ENCODE measurements at places on chromosomes 12 and 14. TPM values are rescaled to one million over a fixed set of nuclear protein-coding genes. Genes with fewer than 3 reads are reported as not detected.

SLCO1C1 gene
- not detected for total RNA-seq

CD63 gene
- total RNA-seq = 1,784 TPM

C12orf50 gene
- total RNA-seq = not detected

POTEM gene
- not detected for total RNA-seq

CNTN1 gene
- total RNA-seq = not detected

AKAP6 gene
- total RNA-seq = 0.86 TPM

CLEC6A gene
- total RNA-seq = not detected

SERPINA10 gene
- not detected for total RNA-seq

PZP gene
- 0.11 TPM for total RNA-seq

FOXM1 gene
- 1.3 TPM for total RNA-seq

UNC79 gene
- total RNA-seq = under 0.01 TPM

ABCC9 gene
- total RNA-seq = 0.11 TPM

MON2 gene
- total RNA-seq = 22.2 TPM

MIP gene
- total RNA-seq = 0.26 TPM

CCDC197 gene
- not detected for total RNA-seq

FAM90A1 gene
- total RNA-seq = not detected

WNT5B gene
- 0.17 TPM for total RNA-seq

A2ML1 gene
- not detected for total RNA-seq

SMCO2 gene
- total RNA-seq = 0.34 TPM

NANOG gene
- not detected for total RNA-seq

HOXC12 gene
- not detected for total RNA-seq

C2CD5 gene
- 13.7 TPM for total RNA-seq

RAPGEF3 gene
- total RNA-seq = 8.3 TPM

EFCAB11 gene
- 5.2 TPM for total RNA-seq

CMTM5 gene
- not detected for total RNA-seq

NRIP2 gene
- total RNA-seq = not detected

KLRK1 gene
- not detected for total RNA-seq

TMPRSS12 gene
- not detected for total RNA-seq

CCDC88C gene
- total RNA-seq = 11.5 TPM

MAPK1IP1L gene
- 15.5 TPM for total RNA-seq

TMEM132C gene
- total RNA-seq = under 0.01 TPM

CD9 gene
- total RNA-seq = 958 TPM

TMTC1 gene
- 15.5 TPM for total RNA-seq

All from dermis lymphatic vessel endothelial cell (primary cell).